ENCODE measurements at places on chromosomes 4 and X. TPM values are rescaled to one million over a fixed set of nuclear protein-coding genes. Genes with fewer than 3 reads are reported as not detected.

The SPANXD gene
- not detected for total RNA-seq

The RBM46 gene
- not detected for total RNA-seq

The CENPVL1 gene
- total RNA-seq: not detected

The PDZD4 gene
- under 0.01 TPM for total RNA-seq

The ASB9 gene
- not detected for total RNA-seq

The TMEM33 gene
- 39.5 TPM for total RNA-seq

The RBM47 gene
- total RNA-seq: 1.8 TPM

The PIR gene
- total RNA-seq: 15.9 TPM

The TRIM61 gene
- 3.8 TPM for total RNA-seq

The SHROOM3 gene
- total RNA-seq: 9.8 TPM

The CNGA1 gene
- total RNA-seq: not detected

The IQCM gene
- not detected for total RNA-seq

The ZFP42 gene
- not detected for total RNA-seq

The SUPT20HL2 gene
- not detected for total RNA-seq

The GPR34 gene
- 0.72 TPM for total RNA-seq

The OTUD6A gene
- total RNA-seq: not detected

The SERTM2 gene
- under 0.01 TPM for total RNA-seq

The KLHL4 gene
- 1.2 TPM for total RNA-seq

The MSX1 gene
- 2.9 TPM for total RNA-seq

The UNC5C gene
- 13.6 TPM for total RNA-seq

The TRIML2 gene
- under 0.01 TPM for total RNA-seq

The NOX1 gene
- total RNA-seq: not detected

The PROM1 gene
- not detected for total RNA-seq

The SPANXN5 gene
- total RNA-seq: not detected

The ARMCX2 gene
- total RNA-seq: 89.6 TPM

The ETDB gene
- not detected for total RNA-seq

The HSFX1 gene
- total RNA-seq: 0.59 TPM

The ADGRL3 gene
- total RNA-seq: not detected

The KLF8 gene
- 1.8 TPM for total RNA-seq

The KLB gene
- not detected for total RNA-seq

Data from osteoblast (primary cell).